Activated T-helper 1 cell treated with anti-CD3 and anti-CD28 coated beads, Interleukin-2, amount 50 U/mL, for 16 hours (primary cell): ENCODE measurements at places on chromosomes 2 and 18.

GRCh38 chr2:155846259-155846658 is 486.3 kb downstream of the NR4A2 start:
- DNase-seq = no peak

DNA sequence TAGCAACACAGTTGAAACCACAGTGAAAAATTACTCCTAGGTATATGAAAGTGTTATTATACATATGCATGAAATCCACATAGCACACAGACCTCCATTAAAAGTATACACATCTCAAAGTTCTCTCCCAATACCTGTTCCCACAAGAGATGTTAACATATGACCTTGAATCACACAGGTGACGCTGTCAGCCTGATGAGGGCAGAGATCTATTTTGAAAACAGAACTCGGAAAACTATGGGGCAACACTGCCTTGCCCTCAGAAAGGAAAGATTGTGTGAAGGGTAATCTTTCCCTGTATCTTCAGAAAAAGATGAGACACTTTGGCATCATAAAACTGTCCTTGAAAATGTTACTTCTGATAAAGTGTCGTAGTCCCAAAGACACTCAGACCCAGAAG is 82.7 kb downstream of the DYM start:
- no peak for DNase-seq

DNA sequence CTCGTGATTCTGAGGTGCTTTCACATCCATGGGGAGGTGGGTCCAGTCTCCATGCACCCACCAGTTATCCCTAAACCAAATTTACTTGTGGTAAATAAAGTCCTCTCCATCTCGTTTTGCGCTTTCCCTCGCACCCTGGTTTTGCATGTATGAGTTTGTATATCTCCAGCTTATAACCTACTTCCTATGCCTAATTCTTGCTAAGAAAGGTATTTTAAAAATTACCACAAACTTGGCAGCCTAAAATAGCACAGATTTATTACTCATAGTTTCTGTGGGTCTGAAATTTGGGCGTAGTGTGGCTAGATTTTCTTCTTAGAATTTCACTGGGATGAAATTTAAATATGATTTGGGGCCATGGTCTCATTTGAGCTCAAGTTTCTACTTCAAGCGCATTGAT is 511.5 kb downstream of the NYAP2 start:
- no peak for DNase-seq

GRCh38 chr18:8367217-8367988 is 241.8 kb upstream of the RAB12 start:
- DNase-seq = no peak

DNA sequence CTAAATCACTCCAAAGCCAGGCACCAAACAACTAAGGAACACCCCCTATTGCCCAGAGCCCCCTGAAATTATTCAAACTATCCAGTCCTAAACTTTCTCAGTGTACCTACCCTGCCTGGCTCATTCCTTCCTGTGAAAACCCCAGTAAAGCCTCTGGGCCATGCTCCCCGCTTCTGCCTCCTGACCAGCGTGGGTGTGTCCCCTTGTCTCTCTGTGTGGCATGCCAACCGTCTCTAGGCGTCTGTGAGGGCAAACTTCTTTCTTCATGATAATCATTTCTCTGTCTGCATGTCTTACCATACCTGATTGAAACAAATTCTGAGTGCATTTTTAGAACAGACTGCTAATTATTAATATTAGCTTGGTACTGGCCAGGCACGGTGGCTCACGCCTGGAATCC is 109.0 kb upstream of the MSH2 start:
- no peak for DNase-seq

GRCh38 chr18:32881009-32881408 is 108.2 kb upstream of the KLHL14 start:
- DNase-seq = no peak

DNA sequence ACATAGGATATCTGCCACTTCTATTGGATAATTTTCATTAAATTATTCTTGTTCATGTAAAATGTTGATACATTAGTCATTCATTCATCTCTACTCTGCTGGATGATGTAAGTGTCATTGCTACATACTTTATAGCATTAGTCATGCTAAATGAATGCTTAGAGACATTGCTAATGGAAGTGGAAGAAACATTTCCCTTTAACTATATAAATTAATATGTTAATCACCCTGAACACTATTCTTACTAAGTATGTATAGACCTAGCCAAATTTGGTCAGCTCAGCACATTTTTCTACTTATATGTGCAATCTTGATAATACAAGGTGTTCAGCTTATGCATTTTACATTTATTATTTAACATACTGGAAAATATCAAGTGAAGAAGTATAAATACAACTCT is 160.2 kb downstream of the DPP4 start:
- DNase-seq = no peak

DNA sequence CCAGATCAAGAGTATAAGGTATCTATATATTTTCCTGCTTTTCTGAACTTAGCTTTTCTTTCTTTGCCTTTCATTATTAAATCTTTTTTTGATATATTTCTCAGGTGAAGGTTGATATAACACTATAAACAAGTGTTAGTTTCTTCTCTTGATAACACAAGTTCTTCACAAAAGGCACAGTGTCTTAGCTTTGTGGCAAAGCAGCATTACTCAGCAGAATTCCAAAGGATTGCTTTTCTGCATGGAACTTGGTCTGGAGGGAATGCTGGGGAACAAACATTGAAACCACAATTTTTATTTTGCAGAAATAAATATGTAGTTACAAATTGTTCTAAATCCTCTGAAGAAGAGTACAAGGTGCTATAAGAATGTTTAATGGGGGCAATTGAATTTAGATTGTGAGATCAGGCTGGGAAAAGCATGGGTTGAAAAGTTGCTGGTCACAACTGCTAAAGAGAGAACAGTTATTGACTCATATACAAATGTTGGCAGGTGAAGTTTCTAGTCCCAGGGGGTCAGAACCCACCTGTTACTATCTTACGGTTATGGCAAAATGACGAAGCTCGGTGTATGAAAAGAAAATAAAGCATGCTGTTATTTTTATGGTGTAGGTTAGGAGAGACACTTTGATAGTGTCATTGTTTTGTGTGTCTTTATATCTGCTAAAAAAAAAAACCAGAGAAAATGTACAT is 68.2 kb downstream of the UBR3 start:
- no peak for DNase-seq

DNA sequence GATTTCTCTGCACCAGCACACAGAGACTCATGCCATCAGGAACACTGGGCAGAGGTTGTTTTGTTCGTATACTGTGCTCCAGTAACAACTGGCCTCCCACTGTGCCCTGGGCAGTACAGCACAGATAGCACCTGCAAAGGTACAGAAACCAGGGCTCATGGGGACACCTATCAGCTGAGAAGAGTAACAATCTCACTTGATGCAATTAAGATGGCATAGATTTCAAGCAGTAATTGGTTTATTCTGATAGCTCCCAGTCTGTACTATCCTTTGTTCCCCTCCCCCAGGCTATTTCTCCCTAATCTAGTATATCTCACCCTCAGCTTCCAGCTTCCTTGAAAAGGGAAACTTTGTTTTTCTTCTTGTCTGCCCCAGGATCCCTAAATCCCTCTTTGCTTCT is 343.9 kb upstream of the MMADHC start:
- DNase-seq = no peak

GRCh38 chr2:25558262-25558661 is 115.1 kb downstream of the DTNB start:
- no peak for DNase-seq

DNA sequence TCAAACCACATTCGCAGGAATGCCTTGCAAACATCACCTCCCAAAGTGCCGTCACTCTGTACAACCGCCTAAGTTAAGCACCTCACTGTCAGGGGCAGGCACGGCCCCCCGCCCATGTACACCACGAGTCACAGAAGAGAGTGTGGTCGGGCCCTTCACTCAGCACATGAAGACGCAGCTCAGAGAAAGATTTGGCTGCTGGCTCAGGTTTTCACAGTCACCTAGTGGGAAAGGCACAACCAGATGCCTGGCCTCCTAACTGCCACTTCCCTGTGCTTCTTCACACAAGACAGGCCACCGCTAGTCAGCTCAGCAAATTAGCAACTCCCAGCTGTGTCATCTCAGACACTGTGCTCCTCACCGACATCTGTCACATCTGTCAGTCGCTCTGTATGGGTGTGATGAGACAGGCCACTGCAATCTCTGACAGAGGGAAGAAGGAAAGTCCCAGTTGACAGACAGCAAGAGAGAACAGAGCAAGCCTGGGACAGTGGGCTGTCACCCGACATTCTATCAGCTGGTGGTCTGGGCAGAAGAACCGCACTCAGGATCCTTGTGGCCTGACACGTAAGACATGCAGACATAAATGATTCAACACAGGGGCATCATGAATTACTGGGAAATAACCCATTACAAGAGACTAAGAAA is 60.8 kb downstream of the CRACDL start:
- no peak for DNase-seq

- no peak for DNase-seq
These were observed at the start of gene CHRND for GRCh38 chr2:232525791-232526371. Gene CHRND, plus strand, starts transcription at chr2:232526160. Its CDS starts 56 bp downstream, at chr2:232526216.

DNA sequence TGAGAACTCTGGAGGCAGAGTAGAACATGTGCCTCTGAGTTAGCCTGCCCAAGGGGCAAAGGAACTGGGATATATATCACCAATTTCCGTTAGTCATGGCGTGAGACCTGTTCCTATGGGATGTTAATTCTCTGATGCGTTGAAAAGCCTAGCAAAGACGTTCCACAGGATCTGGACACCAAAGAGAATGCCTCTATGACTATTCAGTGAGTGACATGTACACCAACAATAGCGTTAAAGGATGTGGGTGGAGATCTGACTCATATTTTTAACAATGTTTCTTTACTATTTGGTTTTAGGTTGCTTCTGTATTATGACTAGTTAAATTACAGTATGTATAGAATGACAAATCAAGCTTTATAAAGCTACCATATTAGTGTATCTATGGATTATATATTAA is 320.9 kb upstream of the MC4R start:
- DNase-seq = no peak

GRCh38 chr2:221780281-221780688 is 208.2 kb upstream of the EPHA4 start:
- DNase-seq = no peak

DNA sequence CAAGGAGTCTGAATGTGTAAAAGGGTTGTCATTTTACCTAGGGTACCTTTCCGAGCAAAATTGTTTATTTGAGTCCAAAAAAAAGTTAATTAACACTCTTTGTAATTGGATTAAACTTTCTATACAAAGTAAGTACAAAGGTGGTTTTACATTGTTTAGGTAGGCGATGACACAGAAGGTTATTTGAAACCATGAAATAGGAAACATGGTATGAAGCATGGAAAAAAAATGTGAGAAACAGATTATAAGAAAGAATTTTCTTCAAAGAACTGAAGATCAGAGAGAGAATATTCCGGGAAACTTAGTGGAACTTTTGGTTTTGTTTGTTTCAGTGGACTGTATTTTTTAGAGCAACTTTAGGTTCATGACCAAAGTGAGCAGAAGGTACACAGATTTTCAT is 32.7 kb downstream of the CARF start:
- no peak for DNase-seq

DNA sequence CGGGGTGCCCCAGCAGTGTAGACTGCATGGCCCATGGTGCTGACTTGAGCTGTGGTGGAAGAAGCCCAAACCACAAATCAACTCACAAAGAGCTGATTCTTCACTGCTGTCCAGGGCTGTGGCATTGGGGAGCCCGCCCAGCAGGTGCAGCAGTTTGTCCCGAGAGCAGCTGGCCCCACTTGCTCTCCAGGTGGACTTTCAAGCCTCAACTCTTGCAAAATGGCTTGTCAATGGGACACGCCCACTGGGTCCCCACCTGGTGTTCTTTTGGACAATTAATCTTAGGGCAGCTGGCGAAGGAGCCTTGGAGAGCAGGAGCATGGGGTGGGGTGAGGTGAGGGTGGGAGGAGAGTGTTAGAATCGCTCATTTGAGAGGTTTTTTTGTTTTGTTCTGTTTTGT is 117.9 kb downstream of the MYCN start:
- DNase-seq = no peak

GRCh38 chr2:149427387-149427786 is 97.0 kb downstream of the LYPD6 start:
- DNase-seq = no peak

DNA sequence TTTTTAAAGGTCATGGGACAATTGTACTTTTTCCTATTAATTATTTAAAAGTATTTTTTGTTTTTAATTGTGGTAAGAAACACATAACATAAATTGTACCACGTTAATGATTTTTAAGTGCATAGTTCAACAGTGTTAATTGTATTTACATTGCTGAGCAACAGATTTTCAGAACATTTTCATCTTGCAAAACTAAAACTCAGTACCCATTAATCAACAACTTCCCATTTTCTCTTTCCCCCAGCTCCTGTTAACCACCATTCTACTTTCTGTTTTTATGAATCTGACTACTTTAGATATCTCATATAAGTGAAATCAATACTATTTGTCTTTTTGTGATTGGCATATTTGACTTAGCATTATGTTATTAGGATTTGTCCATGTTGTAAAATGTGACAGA is 483.9 kb upstream of the ZNF804A start:
- no peak for DNase-seq

- no peak for DNase-seq
These were observed 437.2 kb upstream of the LYPD1 start for GRCh38 chr2:133107058-133107815.

DNA sequence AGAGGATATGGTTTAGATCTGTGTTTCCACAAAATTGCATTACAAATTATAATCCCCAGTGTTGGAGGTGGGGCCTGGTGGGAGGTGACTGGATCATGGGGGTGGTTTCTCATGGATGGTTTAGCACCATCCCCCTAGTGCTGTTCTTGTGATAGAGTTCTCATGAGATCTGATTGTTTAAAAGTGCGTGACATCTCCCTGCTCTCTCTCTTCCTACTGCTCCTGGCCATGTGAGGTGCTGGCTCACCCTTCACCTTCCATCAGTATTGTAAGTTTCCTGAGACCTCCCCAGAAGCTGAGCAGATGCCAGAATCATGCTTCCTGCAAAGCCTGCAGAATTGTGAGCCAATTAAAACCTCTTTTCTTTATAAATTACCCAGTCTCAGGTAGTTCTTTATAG is 33.1 kb downstream of the LHCGR start:
- no peak for DNase-seq
